ENCODE measurements at places on chromosomes 6 and 20.

DNA sequence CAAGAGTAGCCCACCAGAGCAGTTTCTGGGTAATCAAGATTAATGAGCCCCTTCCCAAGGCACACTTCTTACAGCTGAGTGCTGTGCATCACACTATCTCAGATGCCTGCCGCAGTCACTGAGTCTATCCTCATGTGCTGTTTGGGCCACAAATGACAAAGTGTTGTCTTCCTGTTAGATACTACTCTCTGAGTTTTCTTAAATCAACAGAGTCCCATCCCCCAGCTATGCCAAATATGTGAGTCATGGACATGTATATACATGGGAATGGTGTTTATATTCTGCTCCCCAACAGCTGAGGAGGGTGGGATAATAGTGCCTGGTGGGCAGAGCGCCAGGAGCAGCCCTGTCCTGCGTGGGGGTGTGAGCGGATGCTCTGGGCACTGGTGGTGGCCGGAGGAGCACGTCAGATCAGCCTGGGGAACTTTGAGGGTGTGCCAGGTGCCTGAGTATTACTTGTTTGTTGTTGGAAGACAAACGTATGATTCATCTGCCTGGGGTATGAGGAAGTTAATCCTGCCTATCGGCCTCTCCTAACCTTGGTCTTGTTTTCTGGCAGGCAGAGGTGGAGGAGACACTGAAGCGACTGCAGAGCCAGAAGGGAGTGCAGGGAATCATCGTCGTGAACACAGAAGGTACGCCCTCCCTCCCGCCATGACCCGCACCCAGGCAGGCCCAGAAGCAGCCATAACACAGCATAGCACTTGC, 9.6 kb downstream of the DYNLRB1 start:
- DNase-seq = no peak

GRCh38 chr20:51700809-51701285, 67.3 kb downstream of the ATP9A start:
- DNase-seq = no peak

DNA sequence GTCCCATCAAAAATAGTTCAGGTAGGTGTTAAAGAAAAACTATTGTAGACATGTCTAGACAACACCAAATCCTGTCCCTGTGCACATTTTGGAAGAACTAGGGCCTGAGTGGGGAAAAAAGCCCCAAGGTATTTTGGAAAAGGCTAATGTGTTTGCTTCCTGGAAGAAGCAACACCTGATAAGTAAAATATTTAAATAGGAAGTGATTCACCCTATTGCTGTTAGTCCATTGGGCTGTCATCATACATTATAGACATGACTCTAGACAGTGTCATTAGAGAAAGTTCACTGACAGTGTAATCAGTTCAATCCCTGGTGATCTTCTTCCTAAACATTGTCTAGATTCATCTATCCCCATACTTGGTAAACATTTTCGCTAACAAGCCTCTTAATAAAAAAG, 465.3 kb downstream of the CBLN4 start:
- no peak for DNase-seq

- DNase-seq = no peak
These were observed 510 bp downstream of the NDRG3 start for GRCh38 chr20:36745234-36745926.

DNA sequence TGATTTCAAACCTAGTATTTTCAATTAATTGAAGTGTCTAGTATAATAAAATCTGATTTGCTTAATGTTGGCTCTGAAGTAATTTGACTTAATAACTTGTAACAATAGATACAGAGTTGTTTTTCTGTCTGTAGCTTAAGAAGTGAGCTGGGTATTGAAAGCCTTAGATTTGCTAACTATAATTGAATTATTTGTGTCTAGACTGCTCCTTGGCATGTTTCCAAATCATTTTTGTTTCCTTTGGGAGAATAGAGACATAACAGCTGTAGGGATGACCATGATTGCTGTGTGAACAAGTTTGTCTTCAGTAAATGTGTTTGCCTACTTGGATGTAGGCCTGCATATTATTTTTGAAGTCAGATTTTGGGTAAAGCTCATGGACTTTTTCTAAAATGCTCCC, 115.4 kb downstream of the SCAF8 start:
- no peak for DNase-seq
